ENCODE measurements at places on chromosomes 4 and X. TPM values are rescaled to one million over a fixed set of nuclear protein-coding genes. Genes with fewer than 3 reads are reported as not detected.

DNA sequence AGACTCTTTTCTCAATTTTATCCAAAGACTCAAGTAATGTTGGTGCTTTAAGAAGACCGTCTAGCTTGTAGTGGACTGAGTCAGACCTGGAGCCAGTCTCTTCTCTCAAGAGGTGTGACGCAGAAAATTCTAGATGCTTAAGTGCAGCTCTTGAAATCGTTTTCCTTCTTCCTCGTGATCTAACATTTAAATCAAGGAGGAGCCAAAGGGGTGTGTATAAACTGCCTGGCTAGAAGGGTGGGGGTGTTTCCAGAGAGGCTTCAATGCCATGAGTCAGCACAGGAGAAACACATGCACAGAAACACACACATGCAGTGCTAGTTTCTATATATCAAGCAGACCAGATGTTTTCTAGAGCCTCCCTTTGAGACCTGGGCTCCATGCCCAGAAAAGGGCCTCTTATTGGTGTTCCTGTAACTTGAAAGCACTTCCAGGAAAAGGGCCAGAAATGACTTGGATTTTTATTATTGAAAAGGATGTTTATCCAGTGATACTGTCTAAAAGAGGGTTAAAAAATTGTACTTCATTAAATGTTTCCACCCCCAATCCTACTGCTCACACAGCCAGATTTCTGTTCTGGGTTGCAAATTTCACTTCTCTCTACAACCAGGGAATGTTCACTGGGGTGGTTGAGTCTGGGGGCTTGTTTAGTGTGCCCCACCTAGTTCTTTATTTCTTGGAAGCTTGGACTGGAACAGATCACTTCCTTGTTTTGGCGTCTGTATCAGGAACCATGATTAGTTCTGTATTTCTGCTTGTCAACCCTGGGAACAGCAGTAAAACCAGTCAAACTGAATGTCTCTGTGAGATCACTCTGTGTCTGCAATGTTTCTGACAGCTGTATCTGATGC lies at the start of gene CLIC2:
CLIC2 (minus strand) TSS at position 129 of the 851 bp plus-strand sequence. CDS start 187 bp downstream, outside the sequence.
- no peaks in the 10 kb centered on the region for H3K36me3 ChIP-seq
- H3K27me3 ChIP-seq = no peaks in the 10 kb centered on the region
- no peaks in the 10 kb centered on the region for H3K4me1 ChIP-seq
- no peak for DNase-seq

DNA sequence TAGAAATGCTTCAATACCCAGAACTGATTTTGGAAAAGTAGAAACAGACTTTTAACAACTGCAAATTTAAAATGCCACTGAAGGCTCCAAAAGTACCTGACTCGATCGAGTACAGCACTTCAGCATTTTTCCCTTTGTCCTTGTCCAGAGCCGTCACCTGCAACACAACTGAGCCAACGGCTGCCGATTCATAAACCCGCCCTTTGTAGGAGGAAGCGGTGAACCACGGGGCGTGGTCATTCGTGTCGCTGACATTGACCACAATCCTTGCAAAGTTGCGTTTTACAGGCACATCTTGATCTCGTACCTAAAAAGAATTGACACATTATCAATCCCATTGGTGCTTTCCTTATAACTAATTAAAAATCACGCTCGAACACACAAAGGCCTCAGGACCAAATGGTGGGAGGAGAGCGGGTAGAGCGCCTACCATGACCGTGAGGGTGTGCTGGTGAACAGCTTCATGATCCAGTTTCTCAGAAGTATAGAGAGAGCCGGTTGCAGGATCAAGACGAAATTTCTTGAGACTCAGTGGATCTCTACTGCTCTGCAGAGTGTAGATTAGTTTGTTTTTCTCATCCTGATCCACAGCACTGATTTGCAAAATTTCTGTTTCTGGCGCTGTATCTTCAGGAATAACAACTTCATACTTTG lies 72.8 kb upstream of the MTNR1A start:
- no peak overlapping the region for H3K4me3 ChIP-seq
- H3K27me3 ChIP-seq = no peaks in the 10 kb centered on the region
- peaks cover 15% of the 10 kb centered on the region for H3K4me1 ChIP-seq
- H3K36me3 ChIP-seq = no peaks in the 10 kb centered on the region

DNA sequence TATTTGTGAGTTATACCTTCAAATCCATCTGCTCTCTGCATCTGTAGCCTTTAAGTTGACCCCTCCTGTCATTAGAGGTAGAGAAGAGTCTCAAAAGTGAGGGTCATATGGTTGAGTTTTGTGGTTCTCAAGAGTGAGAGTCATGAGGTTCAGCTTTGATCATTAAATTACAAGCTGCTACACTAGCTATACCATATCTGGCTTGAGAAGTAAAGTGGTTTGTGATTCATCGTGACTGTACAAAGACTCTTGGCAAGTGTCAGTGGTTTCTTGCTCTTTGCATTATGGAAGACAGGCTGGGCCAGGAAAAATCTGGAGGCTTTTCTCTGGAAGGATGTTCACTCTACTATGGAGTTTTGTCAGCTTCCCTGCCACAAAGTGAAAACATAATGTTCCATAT lies 170.6 kb downstream of the ZC4H2 start:
- H3K4me3 ChIP-seq = no peak overlapping the region
- no peaks in the 10 kb centered on the region for H3K36me3 ChIP-seq
- DNase-seq = no peak

DNA sequence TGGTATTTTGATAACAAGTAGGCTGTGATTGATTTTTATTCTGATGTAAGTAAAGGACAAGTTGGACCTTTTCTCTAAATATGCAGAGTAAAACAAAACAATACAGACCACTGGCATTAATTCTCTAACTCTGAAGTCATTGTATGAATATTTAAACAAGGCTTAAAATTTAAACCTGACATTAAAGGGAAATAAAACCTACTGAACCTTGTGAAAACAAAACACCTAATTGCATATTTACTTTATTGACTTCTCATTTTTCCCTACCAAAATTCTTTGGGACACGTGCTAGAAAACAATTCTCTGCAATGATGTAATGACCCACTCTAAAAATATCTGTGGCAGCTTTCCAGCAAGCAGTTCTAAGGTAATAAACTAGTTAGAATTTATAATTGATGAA lies 369.7 kb upstream of the TRAM1L1 start:
- no peaks in the 10 kb centered on the region for H3K36me3 ChIP-seq
- no peak for DNase-seq
- H3K4me1 ChIP-seq = no peaks in the 10 kb centered on the region
- H3K27me3 ChIP-seq = no peaks in the 10 kb centered on the region
- H3K27ac ChIP-seq = no peak overlapping the region
- H3K4me3 ChIP-seq = no peak overlapping the region

DNA sequence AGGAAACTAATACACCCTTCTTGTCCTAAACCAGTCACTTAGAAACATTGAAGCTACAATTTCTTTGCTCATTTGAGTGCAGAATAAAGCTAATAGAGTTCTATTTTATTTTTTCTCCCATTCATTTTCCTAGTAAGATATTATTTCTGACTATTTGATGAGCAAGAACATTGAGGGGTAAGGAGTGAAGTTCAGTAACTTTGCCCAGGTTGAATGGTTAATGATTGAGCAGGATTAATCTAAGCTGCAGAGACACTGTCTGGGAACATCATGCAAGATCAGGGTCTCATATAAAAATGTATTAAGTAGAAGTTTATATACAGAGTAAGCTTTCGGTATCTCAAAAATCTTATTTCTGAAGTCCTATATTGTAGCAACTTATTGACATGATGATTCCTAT lies 102.4 kb upstream of the LIMCH1 start:
- no peaks in the 10 kb centered on the region for H3K36me3 ChIP-seq
- H3K27me3 ChIP-seq = no peaks in the 10 kb centered on the region
- H3K27ac ChIP-seq = no peak overlapping the region
- H3K4me1 ChIP-seq = no peaks in the 10 kb centered on the region

DNA sequence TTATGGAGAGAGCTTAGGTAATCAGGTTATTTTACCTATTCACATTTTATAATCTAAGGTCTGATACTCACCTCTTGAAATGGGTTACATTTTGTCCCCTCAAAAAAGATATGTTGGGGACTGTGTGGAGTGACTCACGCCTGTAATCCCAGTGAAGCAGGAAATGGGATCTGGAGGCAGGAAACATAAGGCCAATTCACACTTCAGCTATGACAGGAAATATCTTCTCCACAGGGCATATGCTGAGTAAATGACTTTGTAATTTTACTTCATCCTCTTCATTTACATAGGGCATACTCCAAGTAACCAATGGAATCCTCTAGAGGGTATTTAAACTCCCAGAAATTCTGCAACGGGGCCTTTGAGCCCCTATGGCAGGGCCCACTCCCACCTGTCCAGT lies 54.8 kb upstream of the ZMAT1 start:
- no peak for DNase-seq
- H3K4me1 ChIP-seq = no peaks in the 10 kb centered on the region
- no peaks in the 10 kb centered on the region for H3K27me3 ChIP-seq
- no peaks in the 10 kb centered on the region for H3K36me3 ChIP-seq
- H3K4me3 ChIP-seq = no peak overlapping the region
- H3K27ac ChIP-seq = no peak overlapping the region

GRCh38 chrX:154412468-154412867 lies 1.1 kb downstream of the TAFAZZIN start:
- peak overlapping the region; percentile 92 for H3K27ac ChIP-seq
- H3K4me3 ChIP-seq = peak overlapping the region; percentile 81
- DNase-seq = peak; percentile 62
- H3K4me1 ChIP-seq = peaks cover 18% of the 10 kb centered on the region

DNA sequence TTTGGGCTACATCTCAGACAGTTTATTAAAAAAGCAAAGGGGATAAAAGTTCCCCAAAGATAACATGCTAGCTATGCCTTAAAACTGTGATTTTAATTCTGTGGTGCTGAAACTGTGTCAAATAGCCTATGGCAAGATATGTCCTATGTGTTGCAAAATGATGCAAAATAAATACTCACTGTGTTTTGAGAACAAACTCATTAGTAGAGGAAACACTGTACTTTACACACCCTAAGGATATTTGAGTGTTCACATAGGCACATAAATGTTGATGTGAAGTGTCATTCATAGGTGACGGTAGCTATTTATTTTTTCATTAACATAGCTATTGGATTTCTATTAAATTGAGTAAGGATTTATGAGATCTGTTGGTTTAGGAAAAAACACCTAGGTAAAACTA lies 351.9 kb downstream of the FAT4 start:
- H3K4me1 ChIP-seq = no peaks in the 10 kb centered on the region
- no peak overlapping the region for H3K27ac ChIP-seq
- DNase-seq = no peak
- H3K4me3 ChIP-seq = no peak overlapping the region
- H3K27me3 ChIP-seq = no peaks in the 10 kb centered on the region

DNA sequence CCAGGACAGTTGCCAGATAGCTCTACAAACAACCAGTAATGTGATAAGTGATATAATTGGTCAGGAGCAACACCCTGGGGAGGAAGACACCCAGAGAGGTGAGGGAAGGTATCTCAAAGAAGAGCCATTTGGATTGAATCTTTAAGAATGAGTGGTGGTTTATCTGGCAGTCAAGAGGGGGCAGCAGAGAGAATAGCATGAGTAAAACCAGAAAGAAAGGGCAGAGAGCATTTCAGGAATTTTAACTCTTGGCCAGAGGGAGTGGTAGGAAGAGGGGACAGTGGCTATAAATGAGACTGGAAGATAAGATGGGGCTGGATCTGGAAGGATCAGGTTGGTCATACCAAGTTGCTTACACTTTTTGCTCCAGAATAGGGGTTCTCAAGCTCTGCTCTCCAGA lies 5.9 kb upstream of the SEPTIN6 start:
- H3K27ac ChIP-seq = no peak overlapping the region
- no peak overlapping the region for H3K4me3 ChIP-seq
- H3K27me3 ChIP-seq = no peaks in the 10 kb centered on the region
- peaks cover 7% of the 10 kb centered on the region for H3K4me1 ChIP-seq
- DNase-seq = no peak
- H3K36me3 ChIP-seq = no peaks in the 10 kb centered on the region

DNA sequence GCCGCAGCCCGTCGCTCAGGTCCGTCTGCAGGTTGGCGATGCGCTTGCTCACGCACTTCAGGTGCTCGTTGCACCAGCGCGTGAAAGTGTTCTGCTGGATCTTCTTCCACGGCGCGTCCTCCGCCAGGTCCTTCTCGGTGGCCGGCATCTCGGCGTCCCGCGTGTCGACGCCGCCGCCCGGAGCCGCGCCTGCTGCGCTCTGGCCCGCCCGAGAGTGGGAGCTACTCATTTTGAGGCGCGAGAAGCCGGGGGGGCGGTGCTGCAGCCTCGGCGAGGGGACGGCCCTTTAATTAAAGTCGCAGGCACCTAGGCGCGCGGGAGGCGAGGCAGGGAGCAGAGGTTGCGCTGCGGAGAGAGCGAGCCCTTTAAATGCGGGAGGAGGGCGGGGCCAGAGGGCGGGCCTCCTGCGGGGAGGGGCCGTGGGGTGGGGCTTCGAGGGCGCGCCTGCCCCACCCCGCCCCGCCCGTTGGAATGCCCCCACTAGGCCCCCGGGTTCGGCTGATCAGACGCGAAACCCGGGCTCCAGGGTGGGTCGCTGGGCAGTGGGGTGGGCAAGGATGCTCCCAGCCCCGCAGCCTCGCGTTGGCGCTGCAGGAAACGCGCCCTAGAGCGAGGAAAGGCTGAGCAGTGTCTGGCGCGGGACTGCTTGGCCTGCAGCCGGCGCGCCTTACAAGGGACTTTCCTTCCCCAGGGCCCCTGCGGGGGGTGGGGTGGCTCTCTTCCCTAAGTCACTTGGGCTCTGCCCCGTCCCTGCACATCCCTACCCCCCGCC lies 3.2 kb downstream of the FLNA start:
- H3K36me3 ChIP-seq = peaks cover 35% of the 10 kb centered on the region
- no peaks in the 10 kb centered on the region for H3K27me3 ChIP-seq
- H3K4me1 ChIP-seq = peaks cover 36% of the 10 kb centered on the region
- DNase-seq = peak; percentile 95
- H3K4me3 ChIP-seq = peak overlapping the region; percentile 79

- no peak overlapping the region for H3K27ac ChIP-seq
- DNase-seq = no peak
- peaks cover 21% of the 10 kb centered on the region for H3K27me3 ChIP-seq
- H3K4me3 ChIP-seq = no peak overlapping the region
- H3K36me3 ChIP-seq = peaks cover 4% of the 10 kb centered on the region
- no peaks in the 10 kb centered on the region for H3K4me1 ChIP-seq
Observed at GRCh38 chr4:6435010-6435409, 37.4 kb downstream of the PPP2R2C start.

GRCh38 chr4:60581919-60582536 lies 618.1 kb upstream of the ADGRL3 start:
- no peak overlapping the region for H3K4me3 ChIP-seq
- H3K36me3 ChIP-seq = no peaks in the 10 kb centered on the region
- H3K4me1 ChIP-seq = no peaks in the 10 kb centered on the region
- no peak for DNase-seq

GRCh38 chr4:113052379-113052951 lies 3.0 kb downstream of the ANK2 start:
- no peak overlapping the region for H3K27ac ChIP-seq
- no peak overlapping the region for H3K4me3 ChIP-seq
- peaks cover 2% of the 10 kb centered on the region for H3K27me3 ChIP-seq
- H3K36me3 ChIP-seq = no peaks in the 10 kb centered on the region
- peak; percentile 20 for DNase-seq
- peaks cover 3% of the 10 kb centered on the region for H3K4me1 ChIP-seq

- H3K36me3 ChIP-seq = no peaks in the 10 kb centered on the region
- peaks cover 12% of the 10 kb centered on the region for H3K27me3 ChIP-seq
- no peak overlapping the region for H3K4me3 ChIP-seq
- no peak for DNase-seq
- no peak overlapping the region for H3K27ac ChIP-seq
Observed at GRCh38 chr4:42144028-42144427, 8.4 kb downstream of the BEND4 start.

The HNRNPH2 gene
- 46.2 TPM for total RNA-seq

The RNF212 gene
- 0.88 TPM for total RNA-seq

The FAM241A gene
- total RNA-seq = 1.2 TPM

The THAP9 gene
- total RNA-seq = 2.0 TPM

The H2BW1 gene
- total RNA-seq = not detected

The NAP1L3 gene
- 1.3 TPM for total RNA-seq

The SPINK2 gene
- total RNA-seq = 1.0 TPM

The GLA gene
- total RNA-seq = 38.3 TPM

The LRCH2 gene
- total RNA-seq = not detected

The SMIM14 gene
- total RNA-seq = 7.2 TPM

The TMEM156 gene
- total RNA-seq = 28.2 TPM

The ATP2B3 gene
- total RNA-seq = not detected

The HSFX2 gene
- total RNA-seq = not detected

The SPATA4 gene
- total RNA-seq = not detected

The ATP6AP2 gene
- 77.8 TPM for total RNA-seq
